ENCODE measurements at places on chromosomes 12 and 14. TPM values are rescaled to one million over a fixed set of nuclear protein-coding genes. Genes with fewer than 3 reads are reported as not detected.
A peak's percentile ranks its signal among the peaks of the same experiment; 100 is the strongest.

DNA sequence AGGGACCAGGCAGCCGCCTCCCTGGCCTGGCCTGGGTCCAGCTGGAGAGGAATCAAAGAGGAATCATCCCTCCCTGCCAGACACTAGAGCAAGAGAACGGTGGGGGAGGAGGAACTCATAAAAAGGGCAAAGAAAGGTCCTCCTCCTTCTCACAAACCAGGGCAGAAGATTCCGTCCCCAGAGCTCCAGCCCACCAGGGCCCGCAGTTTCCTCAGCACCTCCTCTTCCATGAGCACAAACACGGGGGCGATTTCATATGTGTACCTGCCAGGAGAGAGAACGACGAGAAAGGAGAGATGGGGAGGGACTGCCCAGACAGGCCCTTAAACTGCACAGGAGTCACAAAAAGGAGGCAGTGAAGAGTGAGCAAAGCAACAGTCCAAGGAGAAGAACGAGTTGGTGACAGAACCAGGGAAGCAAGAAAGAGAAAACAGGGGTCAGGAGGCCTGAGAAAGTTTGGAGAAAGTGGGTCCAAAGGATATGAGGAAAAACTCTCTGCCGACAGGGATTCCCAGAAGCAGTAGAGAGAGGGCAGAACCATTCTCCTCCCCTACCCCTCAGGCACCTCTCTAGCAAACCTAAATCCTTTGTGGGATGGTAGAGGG lies 8.7 kb upstream of the ZNF740 start:
- DNase-seq, result no peak

DNA sequence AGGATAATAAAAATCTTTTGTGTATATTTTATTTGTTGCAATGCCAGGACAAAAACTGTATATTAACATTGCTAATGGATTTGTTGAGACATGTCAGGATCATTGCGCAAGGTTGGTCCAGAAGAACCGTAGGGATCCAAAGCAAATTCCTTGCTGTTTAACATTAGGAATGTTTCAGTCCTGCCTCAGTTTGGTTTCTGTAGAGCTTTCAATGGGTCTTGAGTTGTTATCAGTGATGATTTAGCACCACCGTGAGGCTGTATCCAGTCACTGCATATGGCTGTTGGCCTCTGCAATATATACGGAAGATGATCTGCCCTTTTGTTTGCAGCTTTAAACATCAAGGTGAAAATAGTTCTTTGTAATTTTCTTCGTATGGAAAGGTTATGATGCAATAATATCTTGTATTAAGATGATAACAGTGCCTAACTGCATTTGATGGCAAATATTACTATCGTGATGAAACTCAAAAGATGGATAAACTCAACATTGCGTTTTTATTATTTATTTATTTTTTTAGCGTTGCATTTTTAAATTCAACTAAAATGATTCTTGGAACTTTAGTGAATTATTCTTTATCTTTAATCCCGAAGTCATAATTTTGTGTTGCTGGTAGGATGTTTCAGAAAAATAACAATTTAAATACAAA lies 231.2 kb downstream of the AKAP6 start:
- DNase-seq, result no peak

- no peak for DNase-seq
Observed at GRCh38 chr12:122681814-122682213, 21.3 kb downstream of the HCAR2 start.

DNA sequence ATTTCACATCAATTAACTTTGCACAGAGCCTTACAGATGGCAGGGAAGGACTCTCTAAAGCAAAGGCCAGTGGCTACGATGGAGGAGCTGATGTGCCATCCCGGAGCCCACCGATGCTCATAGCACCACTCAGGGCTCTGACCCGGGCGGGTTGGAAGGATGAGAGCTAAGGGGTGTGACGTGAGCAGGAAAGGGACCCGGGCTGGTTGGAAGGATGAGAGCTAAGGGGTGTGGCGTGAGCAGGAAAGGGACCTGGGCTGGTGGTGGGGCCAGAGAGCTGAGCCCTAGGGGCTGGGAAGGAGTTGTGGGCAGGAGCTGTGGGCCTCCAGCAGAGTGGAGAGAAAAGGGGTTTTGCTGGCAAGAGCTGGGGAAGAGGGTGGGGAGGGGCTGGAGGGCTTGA lies 3.8 kb upstream of the FBRSL1 start:
- peak; percentile 28 for DNase-seq

DNA sequence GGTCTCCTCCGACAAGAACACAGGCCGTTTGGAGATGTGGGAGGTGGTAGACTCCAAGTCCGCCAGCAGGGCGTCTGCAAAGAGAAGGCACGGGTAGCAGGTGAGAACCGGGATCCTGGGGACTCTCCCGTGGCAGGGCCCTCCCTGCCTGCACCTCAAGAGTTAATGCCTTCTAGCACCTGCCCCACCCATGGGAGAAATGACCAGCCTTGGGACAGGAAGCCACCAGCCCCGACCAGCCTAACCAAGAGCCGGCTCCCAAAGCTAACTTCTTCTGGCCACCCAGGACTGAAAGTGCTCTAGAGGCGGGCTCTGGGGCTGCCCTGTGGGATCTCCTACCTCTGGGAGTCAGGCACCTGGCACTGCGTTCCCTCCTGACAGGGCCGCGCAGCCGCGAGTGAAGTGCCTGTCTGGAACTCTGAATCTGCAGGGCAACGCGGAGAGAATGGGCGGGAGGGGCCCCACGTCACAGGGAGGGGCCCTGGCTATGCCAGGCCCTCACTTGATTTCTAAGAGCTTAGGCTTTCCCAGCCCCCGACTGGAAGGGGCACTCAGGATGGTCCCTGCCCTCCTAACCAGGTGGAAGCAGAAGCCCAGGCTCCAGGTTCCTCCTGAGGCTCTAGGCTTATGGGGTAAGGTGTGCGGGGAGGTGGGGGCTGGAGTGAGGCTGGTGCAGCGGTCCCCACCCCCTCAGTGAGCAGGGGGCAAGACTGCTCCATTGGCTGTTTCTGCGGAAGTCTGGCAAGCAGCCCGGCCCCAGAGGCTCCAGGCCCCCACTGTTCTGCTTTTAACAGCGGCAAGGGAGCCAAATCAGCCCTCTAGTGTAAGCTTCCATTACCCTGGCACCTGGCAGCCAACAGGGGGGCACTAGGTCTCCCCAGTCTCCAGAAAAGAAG lies 23.6 kb upstream of the RPLP0 start:
- peak; percentile 74 for DNase-seq

GRCh38 chr14:88937706-88938105 lies 113.3 kb downstream of the TTC8 start:
- no peak for DNase-seq

- DNase-seq, result no peak
Observed at GRCh38 chr12:75661908-75662307, 150.5 kb upstream of the KRR1 start.

DNA sequence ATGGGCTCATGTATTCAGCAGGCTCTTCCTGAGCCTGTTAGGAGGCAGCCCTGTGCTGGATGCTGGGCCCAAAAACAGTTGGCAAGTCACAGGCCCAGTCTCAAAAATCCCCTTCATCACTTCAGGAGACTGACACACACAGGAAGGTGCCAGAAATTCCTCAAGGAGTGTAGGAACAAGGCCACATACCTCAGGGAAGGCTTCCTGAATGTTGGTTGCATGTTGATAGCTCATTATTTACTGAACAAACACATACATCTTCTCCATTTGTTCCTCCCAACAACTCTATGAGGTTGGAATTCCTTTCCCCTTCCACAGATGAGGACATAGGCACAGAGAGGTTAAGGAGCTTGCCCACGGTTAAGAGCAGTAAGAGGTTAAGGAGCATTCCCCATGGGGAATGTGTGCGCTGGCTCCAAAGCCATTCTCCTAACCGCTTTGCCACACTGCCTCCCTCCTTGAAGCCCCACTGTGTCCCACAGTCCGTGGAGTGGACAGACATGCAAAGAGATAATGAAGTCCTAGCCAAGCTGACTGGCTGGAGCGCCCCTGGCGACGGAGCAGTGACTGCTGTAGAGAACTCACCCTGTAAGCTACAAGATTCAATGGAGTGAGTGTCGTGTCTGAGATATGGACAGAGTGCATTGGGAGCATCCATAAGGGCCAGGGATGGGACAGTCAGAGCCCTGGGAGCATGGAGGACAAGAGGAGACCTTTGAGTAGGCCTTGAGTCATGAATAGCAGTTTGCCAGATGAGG lies 3.3 kb downstream of the HHIPL1 start:
- no peak for DNase-seq

DNA sequence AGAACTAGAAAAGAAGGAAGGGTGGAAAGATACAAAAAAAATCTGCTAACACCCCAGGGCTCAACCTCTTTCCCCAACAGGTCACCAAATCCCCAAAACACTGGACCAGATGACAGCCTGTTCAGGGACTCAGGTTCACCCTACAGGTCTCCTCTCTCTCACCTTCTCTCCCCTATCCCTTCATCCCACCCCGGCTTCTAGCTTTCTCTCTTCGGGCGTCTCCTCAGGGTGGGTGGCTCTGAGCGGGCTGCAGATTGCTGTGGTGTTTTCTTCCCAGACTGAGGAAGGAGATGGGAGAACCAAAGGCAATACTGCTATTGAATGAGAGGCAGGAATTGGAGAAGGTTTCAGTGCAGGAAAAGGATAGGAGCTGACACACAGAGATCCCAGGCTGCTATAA lies 39.3 kb downstream of the ANO2 start:
- DNase-seq, result no peak

- DNase-seq, result peak; percentile 66
Observed at GRCh38 chr14:81517798-81518398, 15.8 kb downstream of the SEL1L start.

DNA sequence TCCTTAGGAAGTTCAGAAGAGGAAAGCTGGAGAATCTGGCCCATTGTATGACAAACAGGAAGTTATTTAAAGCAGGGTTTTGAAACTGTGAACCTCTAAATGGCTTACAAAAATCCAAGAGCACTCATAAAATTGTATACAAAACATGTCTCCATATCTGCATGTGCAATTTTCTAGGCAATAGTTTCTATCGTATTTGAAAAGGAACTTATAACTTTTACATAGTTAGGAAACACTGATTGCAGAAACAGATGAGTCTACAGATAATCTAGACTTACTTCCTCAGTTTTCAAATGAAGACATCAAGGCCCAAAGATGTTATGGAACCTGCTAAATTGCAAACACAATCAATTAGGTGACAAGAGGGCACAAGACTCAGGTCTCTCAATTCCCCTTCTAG lies 53.3 kb upstream of the ETV6 start:
- DNase-seq, result no peak

- DNase-seq, result no peak
Observed at GRCh38 chr12:52495389-52495788, 2.3 kb upstream of the KRT6A start.

GRCh38 chr14:60093606-60094005 lies 1.9 kb downstream of the PCNX4 start:
- no peak for DNase-seq

DNA sequence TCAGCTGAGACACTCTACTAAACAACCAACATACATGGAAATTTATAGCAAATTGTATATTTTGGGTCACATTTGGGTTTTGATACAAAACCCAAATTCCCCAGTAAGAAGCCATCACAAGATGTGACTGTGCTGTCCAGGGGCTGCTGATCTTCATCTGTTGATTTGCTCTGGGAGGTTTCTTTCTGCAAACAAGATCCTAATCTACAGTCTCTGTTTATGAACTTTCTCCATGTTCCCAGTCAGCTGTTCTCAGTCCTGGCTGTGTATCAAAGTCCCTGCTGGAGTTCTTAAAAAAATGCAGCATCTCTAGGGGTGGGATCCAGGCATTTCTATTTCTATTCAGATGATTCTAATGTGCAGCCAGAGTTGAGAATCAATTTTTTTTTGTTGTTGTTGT lies 85.1 kb downstream of the ATP23 start:
- DNase-seq, result no peak

DNA sequence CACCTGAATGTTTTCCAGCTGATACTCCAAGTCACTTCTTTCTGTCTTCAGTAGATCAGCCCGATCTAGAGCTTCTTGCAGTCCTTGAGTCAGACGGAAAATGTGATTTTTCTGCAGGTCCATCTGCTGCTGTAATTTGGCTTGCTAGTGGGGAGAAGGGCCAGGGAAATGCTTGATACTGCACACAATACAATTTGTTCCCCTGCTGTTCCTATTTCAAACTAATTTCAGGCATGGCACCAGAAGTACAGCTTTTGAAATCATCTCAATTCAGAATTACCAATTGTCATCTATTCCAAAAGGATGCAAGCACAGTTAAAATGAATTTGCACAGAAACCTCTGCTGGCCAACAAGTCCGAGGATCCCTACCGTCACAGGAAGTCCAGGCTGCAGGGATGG lies 53.4 kb downstream of the PRKAB1 start:
- no peak for DNase-seq

GRCh38 chr12:74780182-74780849 lies 242.7 kb downstream of the ATXN7L3B start:
- no peak for DNase-seq

GRCh38 chr12:80846952-80847351 lies 90.8 kb downstream of the LIN7A start:
- DNase-seq, result no peak

GRCh38 chr14:29576927-29577326 lies 350.7 kb downstream of the PRKD1 start:
- no peak for DNase-seq

DNA sequence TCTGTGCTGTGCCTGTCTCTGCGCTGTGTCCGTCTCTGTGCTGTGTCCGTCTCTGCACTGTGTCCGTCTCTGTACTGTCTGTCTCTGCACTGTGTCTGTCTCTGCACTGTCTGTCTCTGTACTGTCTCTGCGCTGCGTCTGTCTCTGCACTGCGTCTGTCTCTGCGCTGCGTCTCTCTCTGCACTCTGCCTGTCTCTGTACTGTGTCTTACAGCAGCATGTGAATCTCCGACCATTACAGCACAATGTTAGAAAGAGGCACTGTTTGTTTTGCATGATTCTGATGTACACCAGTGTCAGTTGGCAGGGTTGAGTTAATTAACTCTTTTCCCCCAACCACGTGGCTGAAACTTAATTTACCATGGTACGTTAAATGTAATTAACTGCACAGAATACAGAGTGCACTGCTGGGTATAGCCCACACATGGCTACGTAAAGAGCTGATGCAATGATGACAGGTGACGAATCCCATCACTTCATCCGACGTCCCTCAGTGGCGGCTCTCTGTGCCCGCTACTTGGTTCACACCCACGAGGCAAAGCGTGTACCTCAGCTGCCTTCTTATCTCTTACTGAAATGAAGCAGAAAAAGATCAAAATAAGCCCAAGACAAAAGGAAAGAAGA lies 127.7 kb upstream of the SFSWAP start:
- DNase-seq, result no peak

- DNase-seq, result no peak
Observed at GRCh38 chr14:87971010-87971409, 22.0 kb downstream of the GALC start.

GRCh38 chr12:126772171-126772864 lies 1494.7 kb upstream of the TMEM132C start:
- DNase-seq, result no peak

SPIC gene
- total RNA-seq, result not detected

OR4E2 gene
- not detected for total RNA-seq

CCDC197 gene
- total RNA-seq, result 1.3 TPM

KRT77 gene
- total RNA-seq, result not detected

SLC10A1 gene
- total RNA-seq, result not detected

TCP11L2 gene
- total RNA-seq, result 122 TPM

PRPF39 gene
- 12.9 TPM for total RNA-seq

DPY19L2 gene
- total RNA-seq, result 41.3 TPM

TMBIM6 gene
- total RNA-seq, result 233 TPM

CNOT2 gene
- total RNA-seq, result 35.6 TPM
